ENCODE measurements at places on chromosomes 12 and 14.

DNA sequence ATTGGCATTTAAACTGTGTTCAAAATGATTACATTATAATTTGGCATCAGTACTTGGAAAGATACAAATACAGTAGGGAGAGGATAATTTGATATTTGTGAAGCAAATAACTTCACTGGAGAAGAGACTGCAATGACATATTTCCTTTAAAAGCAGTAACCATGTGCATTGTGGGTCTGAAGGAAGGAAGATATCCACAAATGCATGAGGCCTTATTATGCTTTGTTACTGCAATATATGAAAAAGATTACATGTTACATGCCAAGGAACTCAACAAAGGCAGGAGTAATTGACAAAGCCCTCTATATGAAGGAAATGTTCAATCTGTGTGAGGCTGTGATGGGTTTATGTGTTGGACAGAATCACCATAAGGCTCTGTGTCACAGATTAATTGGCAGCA lies 391.5 kb downstream of the APAF1 start:
- DNase-seq = no peak

- DNase-seq = no peak
Observed at GRCh38 chr12:101077791-101078528, 132.1 kb downstream of the SLC5A8 start.

DNA sequence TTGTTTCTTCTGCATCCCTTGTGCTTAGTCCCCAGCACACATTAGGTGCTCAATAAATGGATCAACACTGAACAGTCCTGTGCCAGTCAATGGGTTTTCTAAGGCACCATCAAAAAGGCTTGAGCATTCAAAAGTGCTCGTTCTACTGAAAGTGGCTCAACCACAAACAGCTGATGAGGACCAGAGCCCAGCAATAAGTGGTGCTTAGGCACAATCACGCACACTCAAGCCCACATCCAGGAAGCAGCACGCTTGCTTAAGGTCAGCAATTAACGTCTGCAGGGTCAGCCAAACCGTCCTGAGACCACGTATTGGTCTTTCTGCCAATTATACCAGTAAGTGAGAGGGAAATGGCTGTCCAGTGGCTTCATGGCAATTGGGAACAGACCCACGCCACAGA lies 56.5 kb downstream of the PRIMA1 start:
- no peak for DNase-seq

- DNase-seq = no peak
Observed at GRCh38 chr12:110545812-110546211, 37.3 kb downstream of the PPTC7 start.
